Fibroblast of upper back skin (primary cell): ENCODE measurements at places on chromosomes 12 and 14.

DNA sequence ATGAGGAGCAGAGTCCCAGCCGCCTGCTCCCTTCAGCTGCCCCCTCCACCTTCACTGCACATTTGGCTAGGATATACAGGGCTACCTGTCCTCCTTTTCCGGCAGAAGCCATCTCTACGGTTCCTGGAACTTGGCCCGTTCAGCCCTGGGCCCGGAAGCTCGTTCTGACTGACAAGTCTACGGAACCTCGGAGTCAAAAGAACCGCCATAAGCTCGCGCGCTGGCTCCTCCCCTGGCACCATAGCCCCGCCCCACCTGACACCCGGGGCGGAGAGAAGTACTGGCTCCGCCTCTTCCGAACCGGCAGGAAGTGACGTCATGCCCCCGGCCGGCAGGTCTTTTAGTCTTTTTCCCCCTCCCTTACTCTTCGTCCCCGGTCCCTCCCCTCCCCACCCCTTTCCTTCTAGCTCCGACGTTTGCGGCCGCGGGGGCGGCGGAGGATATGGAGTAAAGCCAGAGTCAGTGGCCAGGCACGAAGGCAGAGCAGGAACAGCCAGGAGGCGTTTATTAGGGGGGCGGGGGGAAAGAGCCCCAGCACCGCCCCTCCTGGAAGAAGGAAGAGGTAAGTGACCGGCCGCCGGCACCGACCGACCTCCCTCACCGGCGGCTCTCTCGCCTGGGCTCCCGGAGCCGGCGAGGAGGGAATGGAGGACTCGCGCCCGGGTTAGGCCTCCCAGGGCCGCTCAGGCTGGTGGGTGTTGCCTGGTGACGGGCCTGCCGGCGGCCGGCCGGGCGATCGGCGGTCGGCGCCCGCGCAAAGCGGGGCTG is at the start of the genes DEPDC4 and SCYL2:
TSS of gene DEPDC4 (minus strand) at position 245 of the 768 bp plus-strand sequence. CDS start at position 242, 3 bp downstream.
TSS of gene SCYL2 (plus strand) at position 343 of the 768 bp plus-strand sequence. CDS start 15,794 bp downstream, outside the sequence.
- peak; percentile 98 for DNase-seq

DNA sequence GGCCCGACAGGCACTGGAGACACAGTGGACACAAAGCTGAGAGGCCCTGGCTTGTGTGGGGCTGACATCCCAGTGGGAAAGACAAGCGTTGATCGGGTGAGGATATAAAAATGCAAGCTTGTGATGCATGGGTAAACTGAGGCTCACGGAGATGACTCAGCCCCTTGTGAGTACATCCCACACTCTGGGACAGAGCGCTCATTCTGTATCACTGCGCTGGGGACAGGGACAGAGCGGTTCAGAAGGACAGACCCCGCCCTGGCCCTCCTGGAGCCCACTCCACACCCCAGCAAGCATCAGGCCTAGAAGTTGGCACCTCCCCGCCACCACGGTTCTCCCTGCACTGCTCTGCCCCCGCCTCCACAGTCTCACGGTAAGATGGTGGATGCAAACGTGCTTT is 156.3 kb downstream of the PIWIL1 start:
- DNase-seq = no peak

DNA sequence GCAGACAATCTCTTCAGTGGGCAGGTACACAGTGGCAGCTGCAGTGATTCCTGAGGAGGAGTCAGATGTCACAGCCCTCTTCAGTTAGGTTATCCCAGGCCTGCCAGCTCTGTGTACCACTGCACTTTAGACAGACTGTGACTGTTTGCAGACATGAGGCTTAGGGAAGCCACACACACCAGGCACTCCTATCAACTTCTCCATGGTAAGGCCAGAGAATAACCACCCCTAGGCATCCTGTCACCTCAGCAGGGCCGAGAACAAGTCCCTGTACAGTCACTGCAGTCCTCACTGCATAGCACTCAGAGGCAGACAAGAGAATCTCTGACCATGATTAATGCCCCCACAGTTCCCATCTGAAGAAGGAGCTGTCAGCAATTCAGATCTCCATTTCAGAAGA is 296.5 kb downstream of the GALC start:
- no peak for DNase-seq

- no peak for DNase-seq
These were observed 122.4 kb downstream of the DACT1 start for GRCh38 chr14:58760121-58760520.

- no peak for DNase-seq
These were observed 48.3 kb upstream of the PARP11 start for GRCh38 chr12:3921526-3921925.

- no peak for DNase-seq
These were observed 31.5 kb downstream of the DTX1 start for GRCh38 chr12:113088037-113088436.

GRCh38 chr12:12891080-12891880 is at the start of gene GPRC5A:
Gene GPRC5A (plus strand): TSS chr12:12891562. CDS start chr12:12908250, 16,688 bp downstream.
- peak; percentile 65 for DNase-seq

DNA sequence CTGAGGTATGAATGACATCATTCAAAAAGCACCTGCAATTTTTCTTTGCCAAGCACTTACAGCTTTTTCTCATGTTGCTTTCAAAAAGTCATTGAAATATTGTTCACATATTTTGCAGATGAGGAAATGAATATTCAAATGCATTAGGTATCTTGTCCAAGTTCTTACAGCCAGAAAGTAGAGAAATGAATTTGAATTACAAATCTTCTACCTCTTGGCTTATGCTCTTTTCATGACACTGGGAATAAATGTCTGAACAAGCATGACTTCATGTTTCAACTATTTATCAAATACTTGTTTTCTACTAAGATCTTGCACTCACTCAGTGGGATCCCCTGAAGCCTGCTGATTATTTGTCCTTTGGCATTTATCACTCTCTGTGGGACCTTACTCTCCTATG is 267.2 kb upstream of the BTG1 start:
- no peak for DNase-seq

- DNase-seq = no peak
These were observed 1.5 kb upstream of the STRAP start for GRCh38 chr12:15880721-15881120.

DNA sequence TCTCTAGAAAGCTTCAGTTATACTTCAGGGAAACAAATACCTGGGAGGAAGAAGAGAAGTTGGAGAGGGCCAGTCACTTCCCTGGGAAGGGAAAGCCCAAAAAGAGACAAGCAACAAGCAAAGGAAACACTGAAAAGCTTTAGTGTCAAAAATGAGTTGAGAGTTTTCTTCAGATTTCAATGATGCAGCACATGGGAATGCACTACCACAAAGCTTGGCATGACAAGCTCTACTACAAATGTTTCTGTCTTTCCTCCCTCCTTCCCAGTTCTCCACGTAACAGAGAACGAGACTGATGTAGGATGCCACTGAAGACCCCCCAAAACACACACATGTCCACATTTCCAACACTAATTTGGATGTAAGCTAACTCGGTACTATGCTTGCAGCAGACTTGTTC is 26.8 kb upstream of the ADAMTS20 start:
- DNase-seq = peak; percentile 63

DNA sequence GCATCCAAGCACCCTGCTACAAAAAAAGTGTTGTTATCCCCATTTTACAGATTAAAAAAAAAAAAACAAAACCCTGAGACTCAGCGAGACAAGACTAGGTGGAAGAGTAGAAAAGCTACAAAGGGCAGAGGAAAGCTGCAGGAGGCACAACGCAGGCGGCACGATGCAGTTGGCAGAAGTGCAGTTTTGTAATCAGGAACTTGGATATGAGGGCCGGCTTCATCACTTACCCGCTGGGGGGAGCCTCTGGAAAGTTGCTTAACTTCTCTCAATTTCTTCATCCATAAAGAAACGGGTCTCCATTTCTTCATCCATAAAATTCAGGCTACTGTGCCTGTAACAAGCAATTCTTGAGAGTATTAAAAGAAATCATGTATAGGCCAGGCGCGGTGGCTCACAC is 33.1 kb upstream of the CCDC60 start:
- no peak for DNase-seq

DNA sequence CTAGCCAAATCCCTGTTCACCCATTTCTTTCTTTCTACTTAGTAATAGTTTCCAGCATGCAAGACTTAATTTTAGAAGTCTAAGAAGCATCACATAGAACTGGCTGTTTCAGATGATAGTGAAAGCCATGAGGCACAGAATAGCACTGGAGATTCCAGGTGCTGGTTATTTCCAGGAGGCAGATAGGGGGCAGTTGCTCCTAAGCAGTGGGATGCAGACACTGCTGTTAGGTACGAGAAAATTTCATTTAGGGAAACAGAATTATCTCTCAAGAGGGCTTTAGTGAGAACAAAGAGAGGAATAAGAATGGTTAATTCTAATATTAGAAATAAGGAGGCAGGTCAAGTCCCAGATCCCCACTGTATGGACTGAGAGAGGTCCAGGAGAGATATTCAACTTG is 3.6 kb upstream of the MDGA2 start:
- DNase-seq = no peak

- DNase-seq = no peak
These were observed 7.3 kb downstream of the ANKLE2 start for GRCh38 chr12:132754160-132754932.
